ENCODE measurements at places on chromosomes 2 and 18.
A peak's percentile ranks its signal among the peaks of the same experiment; 100 is the strongest.

- DNase-seq: no peak
Observed at GRCh38 chr2:12168791-12169388, 422.5 kb downstream of the LPIN1 start.

DNA sequence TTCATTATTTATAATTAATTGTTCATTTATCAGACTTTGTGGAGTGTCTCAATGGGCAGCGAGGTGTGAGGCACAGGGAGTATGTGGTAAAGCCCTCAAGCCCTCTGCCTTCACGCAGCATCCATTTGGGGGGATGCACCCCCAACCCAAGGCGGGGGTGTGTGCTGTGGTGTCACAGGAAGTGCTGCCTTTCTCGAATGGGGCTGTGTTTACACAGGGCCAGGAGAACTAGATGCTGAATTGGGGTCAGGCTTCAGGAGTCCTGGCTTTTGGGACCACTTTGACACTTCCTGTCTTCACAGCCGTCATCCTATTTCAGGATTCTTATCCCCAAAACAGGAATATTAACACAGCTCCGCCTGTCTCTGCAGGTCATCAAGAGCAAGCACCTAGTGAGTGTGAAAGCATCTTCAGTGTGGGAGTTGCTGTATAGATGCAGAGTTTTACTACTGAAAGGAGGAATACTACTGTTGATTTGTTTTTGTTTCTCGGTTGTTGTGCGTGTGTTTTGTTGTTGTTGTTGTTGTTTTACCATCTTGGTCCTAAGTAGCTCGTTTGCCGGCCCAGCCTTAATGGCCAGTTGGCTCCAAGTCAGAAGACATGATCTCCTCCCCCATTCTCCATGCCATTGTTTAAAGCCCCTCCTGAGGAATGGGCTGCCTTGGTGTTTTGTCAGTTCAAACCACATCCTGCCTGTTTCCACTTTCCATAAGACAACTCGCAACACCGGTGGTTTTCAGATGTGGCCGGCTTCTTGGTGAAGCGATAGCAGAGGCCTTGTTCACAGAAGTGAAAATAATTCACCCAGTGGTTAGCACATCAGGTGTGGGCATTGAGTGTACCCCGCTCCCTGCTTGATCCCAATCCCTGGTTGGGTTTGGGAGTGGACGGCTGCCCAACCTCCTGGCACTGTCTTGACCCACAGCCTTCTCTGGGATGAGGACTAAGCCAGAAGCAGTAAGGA is 221.3 kb downstream of the BCL2 start:
- DNase-seq: no peak

DNA sequence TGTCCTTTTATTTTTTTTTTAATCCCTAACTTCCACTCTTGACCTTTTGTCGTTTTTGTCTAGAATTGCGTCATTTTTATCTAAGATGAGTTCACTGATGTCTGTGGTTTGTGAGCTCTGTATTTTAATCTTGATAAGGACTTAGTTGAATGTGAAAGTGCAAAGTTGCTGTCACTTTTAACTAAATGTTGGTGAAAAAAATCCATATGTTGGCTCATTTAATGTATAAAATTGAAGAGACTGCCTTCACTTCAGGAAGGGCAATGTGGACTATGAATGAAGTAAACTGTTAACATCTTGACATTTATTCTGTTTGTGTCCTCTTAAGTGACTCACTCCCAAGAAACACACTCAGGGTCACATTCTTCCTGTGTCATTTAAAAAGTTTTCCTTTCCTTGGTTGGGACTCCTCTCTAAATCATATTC is 256.6 kb upstream of the RASGRP3 start:
- no peak for DNase-seq

DNA sequence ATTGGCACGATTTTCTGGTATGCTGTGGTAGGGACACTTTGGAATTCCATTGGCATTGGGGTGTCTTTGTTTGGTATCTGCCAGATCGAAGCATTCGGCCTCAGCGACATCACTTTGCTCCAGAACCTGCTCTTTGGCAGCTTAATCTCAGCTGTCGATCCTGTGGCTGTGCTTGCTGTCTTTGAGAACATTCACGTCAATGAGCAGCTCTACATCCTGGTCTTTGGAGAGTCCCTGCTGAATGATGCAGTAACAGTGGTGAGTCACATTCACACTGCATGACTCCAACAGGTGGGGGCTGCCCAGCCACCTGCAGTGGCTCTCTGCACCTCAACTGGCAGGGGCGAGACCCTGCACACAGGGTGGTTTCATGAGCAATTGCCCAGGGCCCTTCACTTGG is 38.4 kb downstream of the SLC9A2 start:
- peak; percentile 9 for DNase-seq

DNA sequence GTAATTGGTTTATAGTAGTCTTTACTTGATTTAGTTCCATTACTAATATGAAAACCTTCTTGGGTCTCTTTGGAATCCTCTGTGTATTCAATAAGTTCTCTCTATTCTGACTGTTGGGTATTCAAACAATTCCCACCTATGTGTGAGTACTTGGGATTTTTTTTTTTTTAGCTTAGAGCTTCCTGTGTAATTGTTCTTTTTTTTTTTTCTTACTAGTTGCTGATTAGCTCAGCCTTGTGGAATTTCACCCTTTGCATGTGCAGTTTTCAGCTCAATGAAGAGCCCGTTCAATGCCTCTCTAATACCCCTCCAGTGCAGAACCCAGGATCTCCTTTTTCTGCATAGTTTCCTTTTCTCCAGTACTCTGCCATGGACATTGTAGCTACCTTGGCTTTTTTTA is 339.1 kb upstream of the GALNT5 start:
- DNase-seq: no peak

- DNase-seq: peak; percentile 30
Observed at GRCh38 chr18:12391487-12392165, 14.6 kb upstream of the AFG3L2 start.

DNA sequence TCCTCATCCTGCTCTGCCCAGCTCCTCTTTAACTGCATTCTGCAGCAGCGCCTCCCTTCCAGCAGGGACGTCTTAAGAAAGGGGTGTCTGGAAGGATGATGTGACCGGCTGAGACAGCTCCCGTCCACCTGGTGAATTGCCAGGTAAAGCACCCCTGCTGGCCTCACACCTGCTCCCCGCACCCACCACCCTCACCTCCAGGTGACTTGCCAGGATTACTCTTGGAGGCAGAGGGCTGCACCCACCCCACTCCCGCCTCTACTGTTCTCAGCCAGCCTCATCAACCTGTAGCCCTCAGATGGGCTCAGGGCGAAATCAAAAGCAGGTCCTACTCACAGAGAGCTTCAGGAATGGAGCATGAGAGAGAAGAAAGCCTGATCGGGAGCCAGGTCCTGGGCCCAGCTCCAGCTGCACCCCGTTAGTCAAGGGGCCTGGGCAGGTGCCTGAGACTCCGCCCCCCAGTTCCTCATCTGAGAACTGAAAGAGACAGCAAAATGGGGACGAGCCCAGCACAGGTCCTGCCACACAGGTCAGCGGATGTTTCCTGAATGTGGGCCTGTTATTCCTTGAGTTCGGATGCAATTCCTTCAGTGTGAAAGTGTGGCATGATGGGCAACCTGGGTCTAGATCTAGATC is 5.6 kb downstream of the ADRA2B start:
- no peak for DNase-seq

GRCh38 chr2:232291343-232291742 is 87.2 kb upstream of the ALPP start:
- DNase-seq: no peak

DNA sequence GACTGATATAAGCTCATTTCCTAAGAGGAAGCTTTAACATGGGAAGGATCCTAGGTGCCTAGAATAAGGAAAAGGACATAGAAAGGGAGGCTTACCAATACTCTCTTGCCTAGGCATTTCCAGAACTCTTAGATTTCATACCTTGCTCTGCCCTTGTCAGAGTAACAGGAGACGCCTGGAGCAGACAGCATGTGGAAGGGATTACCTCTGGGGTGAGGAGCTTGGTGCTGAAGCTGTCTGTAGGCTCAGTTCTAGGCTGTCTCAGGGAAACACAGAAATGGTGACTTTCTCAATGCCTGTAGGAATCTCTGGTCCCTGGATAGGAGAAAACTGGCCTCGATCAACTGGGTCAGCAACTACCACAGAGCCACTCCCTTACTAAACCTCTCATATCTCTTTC is 150.0 kb downstream of the SLC4A3 start:
- no peak for DNase-seq

DNA sequence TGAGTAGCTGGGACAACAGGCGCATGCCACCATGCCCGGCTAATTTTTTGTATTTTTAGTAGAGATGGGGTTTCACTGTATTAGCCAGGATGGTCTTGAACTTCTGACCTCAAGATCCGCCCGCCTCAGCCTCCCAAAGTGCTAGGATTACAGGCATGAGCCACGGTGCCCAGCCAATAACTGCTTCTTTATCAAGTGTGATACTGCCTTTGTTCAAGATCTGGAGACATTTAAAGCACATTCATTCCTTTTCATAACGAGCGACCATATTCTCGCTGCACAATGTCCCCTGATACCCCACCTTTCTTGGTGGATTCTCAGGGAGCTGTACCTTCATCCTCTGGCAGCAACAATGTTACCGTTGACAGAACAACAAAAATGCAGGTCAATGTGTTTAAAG is 75.4 kb downstream of the PIEZO2 start:
- no peak for DNase-seq

- no peak for DNase-seq
Observed at GRCh38 chr2:163664610-163665009, 71.2 kb downstream of the FIGN start.

GRCh38 chr2:194674043-194674442 is 983.0 kb upstream of the SLC39A10 start:
- no peak for DNase-seq

DNA sequence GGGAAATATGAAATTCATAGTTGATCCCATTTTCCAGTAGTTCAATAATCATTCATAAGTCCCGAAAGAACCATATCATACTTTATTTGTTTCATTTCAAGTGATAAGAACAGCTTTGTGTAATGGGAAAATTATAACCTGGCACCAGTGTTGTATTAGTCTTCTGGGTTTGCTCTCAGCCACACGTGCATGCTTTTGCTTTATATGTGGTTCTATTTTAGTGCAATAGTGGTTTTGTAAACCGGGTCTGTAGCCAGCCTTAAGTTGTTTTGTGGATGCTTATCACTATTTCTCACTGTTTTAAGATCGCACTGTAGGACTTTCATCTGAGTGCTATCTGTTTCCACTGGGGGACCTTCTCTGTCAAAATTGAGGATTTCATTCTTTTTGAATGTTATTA is 203.8 kb downstream of the PTPRM start:
- no peak for DNase-seq

GRCh38 chr2:153388246-153388645 is 90.3 kb downstream of the RPRM start:
- no peak for DNase-seq

- DNase-seq: no peak
Observed at GRCh38 chr18:48002933-48003365, 72.5 kb upstream of the SMAD2 start.

- no peak for DNase-seq
Observed at GRCh38 chr2:121089166-121089510, 195.9 kb downstream of the TFCP2L1 start.

GRCh38 chr2:106853631-106854030 is 32.3 kb downstream of the ST6GAL2 start:
- no peak for DNase-seq

DNA sequence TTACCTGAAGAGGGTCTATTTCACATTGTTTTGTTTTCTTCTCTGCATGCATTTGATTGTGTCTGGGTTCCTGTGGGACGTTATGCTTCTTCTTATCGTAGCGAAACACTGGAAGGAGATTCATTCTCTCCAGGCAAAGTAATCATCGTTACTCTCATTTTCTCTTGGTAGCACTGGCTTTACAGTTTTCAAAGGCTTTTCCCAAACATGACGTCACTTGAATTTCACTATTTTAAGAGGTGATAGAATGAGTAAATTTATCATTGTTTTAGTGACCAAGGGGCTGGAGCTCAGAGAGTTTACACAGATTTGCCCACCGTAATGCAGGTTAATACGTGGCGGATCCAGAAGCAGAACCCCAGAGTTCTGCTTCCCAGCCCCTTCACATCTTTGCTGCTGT is 391.4 kb downstream of the DCDC2C start:
- DNase-seq: no peak

Measured in stimulated activated CD4-positive, alpha-beta T cell treated with anti-CD3 and anti-CD28 coated beads, Interleukin-4, amount 100 ng/mL, for 4 hours (primary cell).